Erythroblast (primary cell): ENCODE measurements at places on chromosomes 13 and 19.
A peak's percentile ranks its signal among the peaks of the same experiment; 100 is the strongest.

- peak; percentile 77 for DNase-seq
Measured at GRCh38 chr19:42440357-42441048, 2.2 kb downstream of the CXCL17 start.

- no peak for DNase-seq
Measured at GRCh38 chr13:28043224-28043623, 54.7 kb upstream of the URAD start.

DNA sequence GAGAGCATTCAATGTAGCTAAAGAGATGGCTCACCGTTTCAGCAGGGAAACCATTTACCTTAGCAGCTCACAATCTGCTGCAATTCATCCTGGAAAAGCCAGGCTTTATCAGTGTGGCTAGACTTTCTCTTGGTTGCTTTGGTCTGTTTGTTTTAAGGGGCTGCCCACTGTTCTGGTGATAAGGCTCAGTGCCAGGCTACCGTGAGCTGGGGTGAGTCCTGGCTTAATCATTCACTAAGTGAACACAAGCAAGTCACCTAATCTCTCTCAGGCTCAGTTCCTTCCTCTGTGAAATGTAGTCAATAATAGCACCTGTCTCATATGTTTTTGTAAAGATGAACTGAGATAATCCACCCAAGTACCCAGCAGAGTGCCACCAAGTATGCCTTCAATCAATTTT is 229.0 kb downstream of the TEX29 start:
- no peak for DNase-seq

DNA sequence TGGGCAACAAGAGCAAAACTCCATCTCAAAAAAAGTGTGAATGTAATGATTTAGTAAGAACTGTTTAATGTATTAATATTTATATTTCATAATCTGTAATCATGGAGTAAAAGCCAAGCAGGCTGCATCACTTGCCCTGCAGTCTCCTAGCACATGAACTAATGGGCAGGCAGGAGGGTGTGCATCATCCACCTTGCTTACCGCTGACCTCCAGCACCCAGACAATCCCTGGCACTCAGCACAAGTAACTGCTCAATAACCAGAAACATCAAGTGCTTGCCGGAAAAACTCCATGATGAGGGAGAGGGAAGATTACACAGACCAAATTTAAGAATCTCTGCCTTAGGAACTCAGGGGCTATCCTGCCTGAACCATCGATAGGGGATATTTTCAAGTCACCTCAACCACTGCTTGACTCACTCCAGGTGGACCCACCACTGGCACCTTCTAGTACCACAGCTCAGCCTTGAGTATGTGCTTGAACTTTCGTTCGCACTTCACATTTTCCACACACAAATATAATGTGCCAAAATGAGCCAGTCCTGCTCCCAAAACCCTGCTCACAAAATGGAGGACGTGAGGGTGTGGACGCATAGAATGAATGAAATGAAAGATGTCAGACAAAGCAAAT is 18.6 kb downstream of the BRD4 start:
- DNase-seq, result no peak

DNA sequence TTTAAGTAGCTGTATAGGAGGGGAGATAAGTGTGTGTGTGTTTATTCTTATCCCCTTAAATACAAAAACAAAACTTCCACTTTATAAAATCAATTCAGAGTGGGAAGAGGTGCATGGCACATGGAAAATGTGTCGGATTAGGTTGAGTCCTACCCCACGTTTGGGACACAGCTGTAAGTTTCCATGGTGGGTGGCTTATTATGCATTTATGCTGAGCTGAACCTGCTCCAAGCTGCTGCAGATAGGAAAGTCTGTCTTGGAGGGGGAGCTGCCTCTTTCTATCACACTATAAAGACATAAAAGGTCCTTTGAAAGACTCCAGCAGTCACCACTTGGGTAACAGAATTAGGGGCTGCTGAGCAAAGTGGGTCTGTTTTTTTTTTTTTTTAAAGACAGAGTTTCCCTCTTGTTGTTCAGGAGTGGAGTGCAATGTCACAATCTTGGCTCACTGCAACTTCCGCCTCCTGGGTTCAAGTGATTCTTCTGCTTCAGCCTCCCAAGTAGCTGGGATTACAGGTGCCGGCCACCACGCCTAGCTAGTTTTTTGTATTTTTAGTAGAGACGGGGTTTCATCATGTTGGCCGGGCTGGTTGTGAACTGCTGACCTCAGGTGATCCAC is 15.2 kb downstream of the ACTN4 start:
- DNase-seq, result no peak

DNA sequence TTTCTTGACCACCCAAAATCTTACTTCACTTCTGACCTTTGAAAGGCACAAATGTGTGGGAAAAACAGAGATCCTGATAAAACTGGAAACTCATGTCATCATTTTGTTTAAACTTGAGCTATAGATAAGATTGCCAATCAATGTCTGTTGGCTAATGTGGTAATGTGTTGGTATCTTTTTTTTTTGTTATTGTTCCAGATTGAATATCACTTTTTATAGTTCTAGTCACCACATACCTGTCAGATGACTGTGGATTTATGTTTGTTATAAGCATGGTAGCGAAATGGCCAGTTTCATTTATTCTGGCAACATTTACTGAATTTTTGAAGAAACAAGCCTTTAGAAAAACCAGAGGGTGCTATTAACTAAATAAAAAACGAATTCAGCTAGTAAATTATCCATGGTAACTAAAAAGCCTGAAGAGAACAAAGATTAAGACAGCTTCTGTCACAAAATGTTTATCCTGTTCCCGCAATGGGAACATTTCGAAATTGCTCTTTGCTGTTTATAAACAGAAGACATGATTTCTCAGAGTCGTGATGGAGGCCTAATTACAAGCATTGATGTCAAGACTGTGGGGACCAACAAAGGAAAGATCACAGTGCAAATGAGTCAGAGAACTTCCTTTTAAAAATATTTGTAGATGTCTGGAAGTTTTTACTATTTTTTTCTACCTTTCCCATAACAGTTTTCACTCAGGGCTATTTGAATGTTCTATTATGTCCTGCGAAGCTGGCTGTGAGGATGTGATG is 82.9 kb upstream of the POSTN start:
- no peak for DNase-seq

DNA sequence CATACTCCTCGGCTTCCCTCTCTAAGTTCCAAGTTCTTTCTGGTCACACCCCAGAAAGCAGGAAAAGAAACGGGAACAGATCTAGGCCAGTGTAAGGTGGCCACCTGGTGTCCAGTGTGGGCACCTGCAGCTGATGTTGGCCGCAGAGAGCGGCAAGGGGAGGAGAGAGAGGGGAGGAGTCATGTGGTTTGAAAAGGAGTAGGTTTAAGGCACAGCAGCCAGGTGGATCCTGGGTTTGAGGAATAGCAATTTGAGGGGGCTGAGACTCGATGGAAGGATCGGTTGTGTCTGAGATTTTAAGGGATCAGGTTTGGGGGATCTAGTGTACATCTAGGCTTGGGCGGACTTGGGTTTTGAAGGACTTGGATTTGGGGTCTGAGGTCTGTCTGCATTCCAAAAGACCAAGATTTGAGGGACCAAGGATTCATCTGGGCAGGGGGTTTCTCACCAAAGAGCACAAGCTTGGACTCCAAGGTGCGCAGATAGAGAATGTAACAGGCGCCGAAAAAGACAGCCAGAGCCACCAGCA is 1.2 kb downstream of the RABAC1 start:
- DNase-seq, result peak; percentile 73

GRCh38 chr13:25171517-25172302 is at the start of gene AMER2:
AMER2 (minus strand) TSS chr13:25172288; CDS start chr13:25171619, 669 bp downstream.
- peak; percentile 12 for DNase-seq

GRCh38 chr13:41820581-41821237 is 140.2 kb downstream of the VWA8 start:
- DNase-seq, result no peak

- no peak for DNase-seq
Measured at GRCh38 chr13:77868717-77869116, 49.9 kb downstream of the EDNRB start.

DNA sequence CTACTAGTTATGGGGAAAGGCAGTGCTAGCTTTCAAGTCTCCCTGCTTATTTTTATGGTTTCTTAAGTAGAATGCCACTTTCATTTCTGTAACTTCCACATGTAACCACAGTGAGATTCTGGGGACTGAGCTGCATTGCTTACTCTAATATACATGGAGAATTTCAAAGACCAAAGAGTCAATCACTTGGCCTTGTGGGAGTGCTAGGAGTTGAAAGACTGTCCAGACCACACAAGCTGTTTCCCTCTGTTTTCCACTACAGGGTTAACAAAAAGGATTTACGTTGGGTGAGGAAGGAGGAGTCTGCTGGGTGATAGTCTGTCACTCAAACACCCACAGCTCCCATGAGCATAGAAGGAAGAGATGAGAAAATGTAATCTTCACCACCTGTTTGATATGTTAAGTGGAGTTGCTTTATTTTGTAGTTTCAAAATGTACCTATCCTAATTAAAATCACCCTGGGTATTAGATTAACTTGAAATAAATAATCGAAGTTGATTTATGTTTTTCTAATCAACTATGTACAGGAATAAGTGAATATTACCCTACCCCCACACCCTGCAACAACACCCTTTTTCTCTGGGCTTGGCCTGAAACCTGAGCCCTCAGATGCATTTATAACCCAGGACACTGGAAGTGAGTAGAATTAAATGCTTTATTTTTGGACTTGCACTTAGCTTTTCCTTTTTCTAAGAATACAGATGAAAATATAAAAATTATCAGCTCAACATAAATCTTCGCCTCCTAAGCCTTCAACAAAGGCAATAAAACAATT is 225.8 kb upstream of the SLC10A2 start:
- DNase-seq, result no peak

DNA sequence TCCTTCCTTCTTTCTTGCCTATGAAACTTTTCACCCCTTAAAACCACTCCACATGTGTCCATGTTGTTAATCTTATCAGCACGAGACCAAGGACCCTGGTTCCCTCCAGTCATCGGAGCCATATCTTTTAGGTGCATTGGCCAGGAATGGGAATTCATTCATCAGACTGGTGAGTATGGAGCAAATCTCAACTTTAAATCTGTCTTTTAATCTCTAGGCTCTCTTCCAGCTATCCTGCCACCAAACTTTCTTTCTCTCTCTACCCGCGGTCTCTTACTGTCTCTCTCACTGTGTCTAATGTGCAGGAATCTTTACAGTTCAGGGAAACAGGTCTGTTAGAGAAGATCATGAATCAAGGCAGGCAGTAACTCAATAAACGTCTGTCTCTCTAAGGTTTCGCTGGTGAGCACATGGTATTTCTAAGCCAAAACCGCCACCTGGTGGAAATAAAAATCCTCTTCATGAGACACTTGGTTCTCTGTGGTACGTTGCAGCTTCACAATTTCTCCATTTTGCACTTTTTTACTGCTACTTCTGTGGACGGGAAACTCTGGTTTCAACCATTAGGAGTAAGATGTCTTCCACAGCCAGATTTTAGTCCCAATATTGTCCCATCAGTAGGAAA is 16.1 kb downstream of the LGALS16 start:
- peak; percentile 22 for DNase-seq

DNA sequence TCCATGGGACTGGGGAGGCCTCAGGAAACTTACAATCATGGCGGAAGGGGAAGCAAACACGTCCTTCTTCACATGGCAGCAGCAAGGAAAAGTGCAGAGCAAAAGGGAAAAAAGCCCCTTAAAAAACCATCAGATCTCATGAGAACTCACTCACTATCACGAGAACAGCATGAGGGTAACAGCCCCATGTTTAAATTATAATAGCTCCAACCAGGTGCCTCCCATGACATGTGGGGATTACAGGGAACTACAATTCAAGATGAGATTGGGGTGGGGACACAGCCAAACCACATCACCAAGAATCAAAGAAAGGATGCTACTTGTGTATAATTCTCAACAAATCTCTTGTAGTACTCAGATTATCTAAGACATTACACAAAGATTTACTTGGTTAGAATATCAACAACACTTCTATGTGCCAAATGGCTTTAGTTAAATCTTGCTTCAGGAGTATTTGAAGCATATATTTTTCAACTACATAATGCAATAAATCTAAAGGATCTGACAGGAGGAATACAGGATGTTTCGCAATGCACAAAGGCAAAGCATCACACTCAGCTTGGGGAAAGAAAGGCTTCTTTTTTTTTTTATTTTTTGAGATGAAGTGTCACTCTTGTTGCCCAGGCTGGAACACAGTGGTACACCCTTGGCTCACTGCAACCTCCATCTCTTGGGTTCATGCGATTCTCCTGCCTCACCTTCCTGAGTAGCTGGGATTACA is 180.0 kb downstream of the LHFPL6 start:
- no peak for DNase-seq

DNA sequence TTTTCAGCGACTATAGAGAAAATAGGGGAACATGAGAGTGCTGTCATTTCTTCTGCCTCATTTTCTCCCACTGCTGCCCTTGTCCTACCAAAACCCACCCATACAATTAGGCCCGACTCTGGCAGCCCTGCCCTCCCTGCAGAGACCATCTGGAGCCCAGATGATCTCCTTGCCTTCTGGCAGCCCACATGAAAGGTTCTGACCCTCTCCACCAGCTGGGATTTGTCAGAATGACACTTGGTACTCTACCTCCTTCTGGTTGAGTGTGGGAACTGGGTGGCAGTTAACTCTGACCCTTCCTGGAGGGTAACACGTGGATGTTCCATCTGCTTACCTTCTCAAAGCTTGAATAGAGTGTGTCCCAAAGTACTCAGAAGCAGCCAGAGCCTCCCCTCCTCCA is 21.0 kb upstream of the SIAH3 start:
- no peak for DNase-seq
